ENCODE measurements at places on chromosomes 3 and 15. TPM values are rescaled to one million over a fixed set of nuclear protein-coding genes. Genes with fewer than 3 reads are reported as not detected.

CLDN1 gene
- total RNA-seq = 5.7 TPM

MYRIP gene
- total RNA-seq = 8.6 TPM

ASB14 gene
- not detected for total RNA-seq

CHRM5 gene
- 1.2 TPM for total RNA-seq

SLC9C1 gene
- total RNA-seq = 0.25 TPM
